ENCODE measurements at places on chromosomes 13 and 19.

GRCh38 chr19:4385291-4386040 lies 14.9 kb downstream of the SH3GL1 start:
- no peak for DNase-seq

DNA sequence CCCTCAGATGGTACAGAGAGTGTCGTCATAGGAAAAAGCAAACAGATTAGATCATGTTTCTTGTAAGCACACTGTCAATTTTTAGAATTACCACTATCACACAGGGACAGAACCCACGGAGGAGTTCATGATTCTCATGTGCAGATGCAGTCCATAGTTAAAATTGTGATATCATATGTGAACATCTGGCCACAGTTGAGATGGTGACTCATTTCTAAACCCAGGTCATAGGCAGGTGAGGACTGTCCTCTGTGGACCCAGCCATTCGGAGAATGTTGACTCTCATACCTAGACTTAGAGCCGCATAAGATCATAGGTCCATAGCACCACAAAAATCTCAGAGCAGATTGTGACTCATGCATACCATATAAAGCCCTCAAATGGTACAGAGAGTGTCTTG lies 17.8 kb upstream of the ZNF730 start:
- no peak for DNase-seq

DNA sequence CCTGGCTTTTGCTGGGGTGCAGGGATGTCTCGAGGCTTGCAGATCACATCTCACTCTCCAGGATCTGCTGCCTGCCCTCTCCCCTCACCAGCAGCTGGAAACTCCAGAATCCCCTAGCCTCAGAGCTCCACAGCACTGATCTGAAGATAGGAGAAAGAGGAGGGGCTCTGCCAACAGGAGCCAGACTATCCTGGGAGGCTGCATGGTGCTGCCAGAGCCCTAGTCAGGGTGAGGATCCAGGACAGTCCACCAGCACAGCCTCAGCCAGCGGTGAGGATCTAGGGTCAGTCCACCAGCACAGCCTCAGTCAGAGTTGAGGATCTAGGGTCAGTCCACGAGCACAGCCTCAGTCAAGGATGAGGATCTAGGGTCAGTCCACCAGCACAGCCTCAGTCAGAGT lies 65.2 kb downstream of the RAB20 start:
- DNase-seq = no peak

GRCh38 chr19:4910594-4911281 lies 1.4 kb downstream of the UHRF1 start:
- no peak for DNase-seq

- DNase-seq = no peak
Measured at GRCh38 chr13:35818633-35819067, 312.5 kb downstream of the DCLK1 start.
